H9 (cell line): ENCODE measurements at places on chromosomes 7 and 10. TPM values are rescaled to one million over a fixed set of nuclear protein-coding genes. Genes with fewer than 3 reads are reported as not detected.

GRCh38 chr10:22831586-22831985 lies 96.3 kb upstream of the ARMC3 start:
- no peak overlapping the region for H3K27ac ChIP-seq
- no peak for DNase-seq
- H3K27me3 ChIP-seq, result no peaks in the 10 kb centered on the region
- no peaks in the 10 kb centered on the region for H3K4me1 ChIP-seq
- H3K36me3 ChIP-seq, result no peaks in the 10 kb centered on the region; the same call in 1 of the 2 replicates

Gene HOXA6
- total RNA-seq, result not detected in 2 replicates

DNA sequence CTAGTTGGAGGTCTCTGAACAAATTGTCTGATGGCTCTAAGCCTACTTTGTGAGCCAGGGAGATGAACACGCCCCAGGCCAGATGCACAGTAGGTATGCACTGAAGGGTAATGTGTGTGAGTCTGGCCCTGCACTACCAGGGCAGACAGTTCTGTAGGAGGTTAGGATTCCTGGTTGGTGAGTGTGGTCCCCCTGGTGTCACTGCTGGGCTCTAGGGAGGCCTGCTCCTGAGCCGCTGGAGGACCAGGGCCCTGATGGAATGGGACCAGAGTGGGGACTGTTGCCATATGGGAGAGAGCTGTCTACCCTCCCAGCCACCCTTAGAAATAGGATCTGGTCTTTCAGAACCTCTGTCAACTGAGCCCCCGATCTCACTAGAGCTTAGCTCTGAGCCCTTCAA lies 42.0 kb downstream of the CDH23 start:
- no peaks in the 10 kb centered on the region for H3K4me1 ChIP-seq
- DNase-seq, result no peak
- H3K27ac ChIP-seq, result no peak overlapping the region

DNA sequence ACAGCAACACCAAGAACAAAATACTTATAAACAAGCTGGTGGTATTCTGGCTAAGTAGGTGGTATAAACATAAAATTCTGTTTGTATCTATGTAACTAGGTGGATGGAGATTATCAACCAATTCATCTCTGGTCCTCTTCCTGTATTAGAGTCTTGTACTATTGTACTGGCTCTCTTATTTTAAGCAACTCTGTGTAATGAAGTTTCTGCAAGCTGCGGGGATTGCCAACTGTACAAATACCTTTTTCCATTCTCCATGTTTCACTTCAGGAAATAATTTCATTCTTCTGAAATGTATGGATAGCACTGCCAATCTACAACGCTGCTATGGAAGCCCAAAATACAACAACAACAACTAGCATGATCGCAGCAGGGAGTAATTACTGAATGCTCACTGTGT lies 44.8 kb downstream of the JAZF1 start:
- H3K36me3 ChIP-seq, result no peaks in the 10 kb centered on the region
- no peak overlapping the region for H3K27ac ChIP-seq
- H3K4me1 ChIP-seq, result no peaks in the 10 kb centered on the region; the same call in 1 of the 2 replicates
- H3K27me3 ChIP-seq, result no peaks in the 10 kb centered on the region
- DNase-seq, result no peak
- no peak overlapping the region for H3K4me3 ChIP-seq

- H3K4me1 ChIP-seq, result peaks cover 20% of the 10 kb centered on the region; the same call in 1 of the 2 replicates
- no peak for DNase-seq
- no peaks in the 10 kb centered on the region for H3K27me3 ChIP-seq
These were observed 31.3 kb downstream of the CTBP2 start for GRCh38 chr10:125129076-125129458.

DNA sequence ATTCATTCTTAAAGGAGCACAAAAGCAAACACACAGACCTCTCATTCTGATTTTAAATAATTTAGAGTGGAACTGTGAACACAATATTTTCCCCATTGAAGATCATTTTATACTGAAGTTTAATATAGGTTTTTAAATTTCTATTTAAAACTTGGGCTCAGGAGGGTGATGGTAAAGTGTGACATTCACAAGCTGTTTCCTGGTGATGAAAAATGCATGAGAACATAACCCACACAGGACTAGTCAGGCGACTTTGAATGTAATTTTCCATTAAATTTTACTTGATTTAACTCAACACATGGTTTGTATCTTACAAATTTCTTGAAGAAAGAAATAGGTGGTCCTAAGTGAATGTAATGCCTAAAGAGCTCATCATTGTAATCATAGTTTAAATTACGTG lies 143.6 kb downstream of the CDK14 start:
- H3K4me1 ChIP-seq, result no peaks in the 10 kb centered on the region
- no peaks in the 10 kb centered on the region for H3K27me3 ChIP-seq
- H3K36me3 ChIP-seq, result no peaks in the 10 kb centered on the region
- H3K4me3 ChIP-seq, result no peak overlapping the region
- no peak for DNase-seq
